Choroid plexus epithelial cell (primary cell): ENCODE measurements at places on chromosomes 11 and 22.
A peak's percentile ranks its signal among the peaks of the same experiment; 100 is the strongest.

DNA sequence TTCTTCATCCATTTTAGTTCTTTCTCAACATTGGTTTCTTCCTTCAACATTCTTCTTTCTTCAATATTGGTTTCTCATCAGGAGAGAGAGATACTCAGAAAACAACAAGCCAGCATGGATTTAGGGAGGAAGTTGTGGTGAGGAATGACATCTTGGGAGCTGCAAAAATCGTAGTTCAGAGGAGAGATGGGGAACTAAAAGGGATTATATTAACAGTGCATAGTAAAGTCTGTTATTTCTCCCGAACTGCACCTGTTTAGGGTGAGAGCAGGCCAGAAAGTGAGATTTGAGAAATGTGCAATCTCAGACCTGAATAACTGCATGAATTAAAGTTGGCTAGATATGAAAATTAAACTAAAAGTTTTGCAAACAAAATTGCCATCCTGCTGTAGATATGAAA is 94.5 kb downstream of the CASP12 start:
- DNase-seq, result no peak

DNA sequence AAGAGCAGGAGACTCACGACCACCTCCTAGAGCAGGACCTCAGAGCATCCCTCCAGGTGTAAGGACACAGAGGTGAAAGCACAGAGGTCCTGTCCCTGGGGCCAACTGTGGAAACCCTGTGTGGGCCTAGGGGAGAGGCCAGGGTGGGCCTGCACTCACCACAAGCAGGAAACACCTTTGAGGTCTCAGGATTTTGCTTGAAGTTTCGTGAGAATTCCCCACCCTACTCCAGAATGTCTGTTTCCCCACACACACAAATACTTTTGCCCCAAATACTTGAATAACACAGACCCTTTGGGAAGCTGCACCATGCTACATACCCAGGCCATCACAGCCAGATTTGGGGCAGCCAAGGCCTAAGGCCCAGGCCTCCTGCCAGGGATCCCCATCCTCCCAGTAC is 18.1 kb downstream of the SLC43A3 start:
- no peak for DNase-seq

- DNase-seq, result peak; percentile 51
These were observed 514.2 kb downstream of the NTM start for GRCh38 chr11:131884461-131885073.

- no peak for DNase-seq
These were observed 482.8 kb downstream of the SOX6 start for GRCh38 chr11:15873501-15873900.
